ENCODE measurements at places on chromosomes 3 and 15.

GRCh38 chr15:85381850-85382751 lies 1.7 kb downstream of the AKAP13 start:
- DNase-seq, result no peak

- DNase-seq, result no peak
Observed at GRCh38 chr3:15815696-15816095, 17.9 kb upstream of the ANKRD28 start.

GRCh38 chr15:89822611-89822950 lies 7.9 kb upstream of the ANPEP start:
- DNase-seq, result no peak

GRCh38 chr3:126051741-126052140 lies 32.2 kb downstream of the SLC41A3 start:
- no peak for DNase-seq

DNA sequence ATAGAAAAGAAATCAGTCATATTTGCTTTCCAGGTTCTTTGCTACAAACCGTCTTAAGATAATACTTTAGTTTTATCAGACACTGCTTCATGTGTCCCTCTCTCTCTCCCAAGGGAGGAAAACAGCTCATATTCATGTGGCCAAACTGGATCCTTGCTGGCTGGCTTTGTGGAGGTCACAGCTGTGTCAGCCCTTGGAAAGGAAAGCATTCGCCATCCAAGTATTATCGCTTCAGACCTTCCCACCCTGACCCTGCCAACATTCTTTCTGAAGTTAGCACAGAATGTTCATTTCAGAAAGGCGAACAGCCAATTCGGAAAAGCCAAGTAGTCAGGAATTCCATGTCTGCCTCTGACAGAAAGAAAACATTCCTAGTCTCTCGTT lies 213.6 kb downstream of the FEZF2 start:
- no peak for DNase-seq

- no peak for DNase-seq
Observed at GRCh38 chr3:179945569-179945968, 91.2 kb downstream of the PEX5L start.

- DNase-seq, result peak; percentile 5
Observed at GRCh38 chr3:127064391-127065137, 81.6 kb downstream of the PLXNA1 start.

- DNase-seq, result no peak
Observed at GRCh38 chr15:99138491-99138982, 33.7 kb downstream of the SYNM start.

GRCh38 chr3:150850191-150850590 lies 55.0 kb downstream of the MINDY4B start:
- no peak for DNase-seq

DNA sequence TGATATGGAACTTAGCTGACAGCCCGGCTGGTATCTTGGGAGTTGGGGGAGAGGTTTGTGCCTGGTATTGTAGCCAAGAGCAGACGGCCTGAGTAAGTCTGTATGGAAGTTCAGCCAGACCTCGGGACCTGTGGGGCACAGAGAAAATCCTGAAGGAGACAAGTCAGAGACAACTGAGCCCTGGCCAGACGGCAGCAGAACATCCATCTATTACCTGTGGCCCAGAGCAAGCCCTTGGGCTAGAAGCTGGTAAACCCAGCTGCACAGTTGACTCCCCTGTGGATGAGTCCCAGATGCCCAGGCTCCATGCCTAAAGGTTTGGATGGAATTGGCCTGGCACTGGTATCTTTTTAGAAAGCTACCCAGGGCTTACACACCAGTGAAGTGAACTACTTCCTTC lies 70.4 kb upstream of the DLG1 start:
- no peak for DNase-seq

Measured in activated naive CD4-positive, alpha-beta T cell treated with anti-CD3 and anti-CD28 coated beads, Interleukin-2, amount 10 ng/mL, durations not matched to agents 7 days and 5 days (primary cell).